ENCODE measurements at places on chromosomes 16 and 17.
A peak's percentile ranks its signal among the peaks of the same experiment; 100 is the strongest.

GRCh38 chr16:27195941-27196595, 7.3 kb upstream of the KDM8 start:
- DNase-seq = no peak

DNA sequence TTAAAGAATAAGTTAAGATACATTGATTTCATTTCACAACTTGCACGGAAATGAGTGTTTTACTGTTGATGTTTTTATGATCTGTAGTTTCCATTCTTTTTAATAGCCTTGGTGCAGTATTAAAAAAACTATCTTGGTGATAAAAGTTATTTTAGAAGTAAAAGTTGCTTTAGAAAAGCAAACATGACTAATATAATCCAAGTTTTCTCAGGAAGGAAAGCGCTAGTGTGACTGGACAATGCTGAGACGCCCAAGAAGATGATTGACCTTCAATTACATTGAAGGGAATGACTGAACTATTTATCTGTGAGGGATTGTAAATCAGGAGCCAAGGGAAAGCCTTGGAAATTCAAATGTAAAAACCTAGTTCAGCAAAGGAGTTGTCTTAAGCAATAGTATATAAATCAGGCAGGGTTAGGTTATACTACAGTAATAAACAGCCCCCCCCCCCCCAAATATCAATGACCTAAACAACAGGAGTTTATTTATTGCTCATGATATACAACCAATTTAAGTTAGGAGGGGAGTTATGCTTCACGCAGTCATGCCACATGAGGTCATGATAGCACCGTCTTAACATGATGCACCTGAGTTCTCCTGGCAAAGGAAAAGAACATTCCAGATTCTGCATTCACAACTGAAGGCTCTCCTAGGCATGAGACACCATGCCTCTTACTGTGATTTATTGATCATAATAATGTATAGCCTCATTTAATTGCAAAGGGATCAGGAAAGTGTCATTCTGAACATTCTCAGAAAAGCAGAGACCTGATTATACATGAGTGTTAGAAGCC, 443.8 kb downstream of the CDH13 start:
- DNase-seq = no peak

DNA sequence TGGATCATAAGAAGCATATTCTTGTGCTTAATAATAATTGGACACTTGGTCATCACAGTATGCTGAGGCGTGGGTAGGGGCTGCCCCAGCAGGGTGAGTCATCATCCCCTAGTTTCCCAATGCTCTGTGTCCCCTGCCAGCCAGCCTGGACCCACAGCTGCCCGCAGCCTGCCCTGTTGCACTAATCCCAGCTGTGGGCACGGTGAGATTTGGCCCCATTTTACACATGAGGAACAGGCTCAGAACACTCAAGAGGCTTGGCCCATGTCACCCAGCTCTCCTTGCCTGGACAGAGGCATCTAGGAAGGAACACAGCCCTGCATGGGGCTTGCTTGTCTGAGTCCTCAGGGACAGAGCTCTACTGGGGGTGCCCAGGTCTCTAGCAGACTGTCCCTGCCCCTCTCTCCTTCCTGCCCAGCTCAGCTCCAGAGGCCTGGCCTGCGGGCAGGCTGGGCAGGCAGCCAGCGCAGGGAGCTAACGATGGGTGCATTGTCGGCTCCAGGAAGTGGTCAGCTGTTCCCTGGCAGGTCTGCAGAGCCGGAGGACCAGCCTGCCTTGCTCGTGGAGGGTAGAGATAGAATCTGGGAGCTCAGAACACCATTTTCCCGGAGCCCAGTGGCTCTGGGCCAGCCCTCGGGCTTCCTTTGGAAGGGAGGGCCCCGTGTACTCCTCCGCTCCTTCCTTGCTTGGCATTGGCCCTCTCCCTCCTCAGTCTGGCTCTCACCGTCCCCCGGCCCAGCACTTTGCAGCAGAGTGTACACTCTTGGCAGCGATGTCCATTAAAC, 189.4 kb downstream of the RAB11FIP4 start:
- DNase-seq = no peak

DNA sequence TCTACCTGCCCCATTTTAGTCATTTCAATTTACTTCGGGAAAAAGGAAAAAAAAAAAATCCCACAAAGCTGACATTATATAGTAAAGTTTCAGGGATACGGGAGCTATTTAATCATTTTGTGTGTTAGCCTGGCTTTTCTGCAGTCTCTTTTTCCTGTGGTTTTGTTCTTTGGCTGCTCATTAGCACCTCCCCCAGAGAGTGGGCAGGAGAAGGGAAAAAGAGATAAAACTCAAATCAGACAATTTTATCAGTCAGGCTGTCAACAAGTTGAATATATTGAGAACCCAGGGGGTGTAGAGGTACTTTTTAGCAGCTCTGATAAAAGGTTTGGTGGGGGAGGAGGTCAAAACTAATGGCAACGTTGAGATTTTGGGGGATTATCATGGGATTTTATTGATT, 559.0 kb upstream of the PSMD7 start:
- DNase-seq = no peak

- DNase-seq = no peak
Observed at GRCh38 chr16:75703306-75703705, 2.0 kb upstream of the DUXB start.

DNA sequence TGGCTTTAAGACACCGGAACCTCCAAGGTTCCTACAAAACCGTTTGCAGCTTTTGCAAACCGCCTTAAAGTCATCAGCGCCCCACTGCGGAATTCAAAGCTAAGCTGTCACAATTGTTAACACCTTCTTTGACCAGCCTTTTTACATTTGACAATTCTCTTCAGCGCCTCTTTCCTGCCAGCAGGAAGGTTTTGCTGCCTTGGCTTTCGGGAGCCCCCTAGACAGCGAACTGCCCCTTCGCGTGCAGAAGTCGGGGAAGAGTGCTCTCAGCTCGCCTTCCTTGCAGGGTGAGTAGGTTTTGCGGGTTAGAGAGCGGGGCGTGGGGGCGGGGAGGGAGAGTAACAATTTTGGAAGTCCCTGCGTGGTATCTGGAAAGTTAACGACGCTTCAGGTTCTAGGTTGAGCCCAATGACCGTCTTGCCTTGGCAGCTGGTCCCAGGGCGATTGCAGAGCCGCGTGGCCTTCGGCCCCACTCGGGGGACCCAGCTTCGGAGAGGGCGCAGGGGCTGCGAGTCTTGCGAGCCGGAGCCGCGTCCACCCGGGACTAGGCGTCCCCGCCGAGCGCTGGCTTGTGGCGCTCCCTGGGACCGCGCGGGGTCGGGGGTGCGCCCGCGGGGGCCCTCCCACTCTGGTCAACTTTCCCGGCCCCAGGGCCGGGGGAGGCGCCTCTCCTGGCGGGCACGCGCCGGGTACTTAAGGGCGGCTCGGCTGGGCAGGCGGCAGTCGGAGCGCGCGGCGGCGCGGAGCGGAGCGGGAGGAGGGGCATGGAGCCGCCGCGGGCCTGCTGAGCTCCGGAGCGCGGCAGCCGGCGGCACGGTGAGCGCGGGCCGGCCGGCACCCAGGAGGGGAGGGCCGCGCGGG, at the start of gene HAS3:
Gene HAS3, plus strand, starts transcription at position 153 of the 861 bp plus-strand sequence. CDS start 3,743 bp downstream, outside the sequence.
- DNase-seq = peak; percentile 70

DNA sequence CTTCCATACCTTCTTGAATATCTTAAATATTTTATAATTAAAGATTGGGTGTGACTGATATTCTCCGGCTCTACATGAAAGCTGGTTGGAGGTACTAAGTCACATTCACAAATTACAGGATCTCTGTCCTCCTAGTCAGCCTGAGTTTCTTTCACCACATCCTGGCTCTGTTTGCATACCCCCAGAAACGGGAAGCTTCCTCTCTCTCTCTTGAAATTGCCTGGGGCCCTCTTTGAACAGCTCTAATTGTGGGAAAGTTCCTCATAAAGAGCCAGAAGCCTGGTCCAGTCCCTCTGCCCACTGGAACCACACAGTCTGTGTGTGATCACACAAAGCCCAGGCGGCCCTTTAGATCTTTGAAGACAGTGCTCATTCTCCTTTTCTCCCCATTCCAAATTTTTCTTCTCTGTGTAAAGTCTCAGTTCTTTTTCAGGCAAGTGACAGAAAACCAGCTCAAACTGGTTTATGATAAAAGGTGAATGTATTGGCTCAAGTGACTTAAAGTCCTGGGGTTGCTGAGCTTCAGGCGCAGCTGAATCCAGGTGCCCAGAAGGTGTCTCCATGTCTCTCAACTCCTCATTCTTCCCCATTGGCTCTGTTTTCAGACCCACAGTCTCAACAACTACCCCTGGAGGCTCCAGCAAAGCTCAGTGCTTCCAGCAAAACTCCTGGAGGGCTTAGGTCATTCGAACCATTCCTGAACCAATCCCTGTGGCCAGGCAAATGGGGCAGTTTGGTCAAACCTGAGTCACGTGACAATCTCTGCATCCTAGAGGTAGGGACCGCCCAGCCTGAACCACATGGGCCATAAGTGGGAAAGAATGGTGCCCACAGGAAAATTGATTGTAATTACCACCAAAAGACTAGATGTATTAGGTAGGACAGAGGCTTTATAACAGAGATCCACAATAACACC, 8.5 kb upstream of the RAI1 start:
- no peak for DNase-seq

DNA sequence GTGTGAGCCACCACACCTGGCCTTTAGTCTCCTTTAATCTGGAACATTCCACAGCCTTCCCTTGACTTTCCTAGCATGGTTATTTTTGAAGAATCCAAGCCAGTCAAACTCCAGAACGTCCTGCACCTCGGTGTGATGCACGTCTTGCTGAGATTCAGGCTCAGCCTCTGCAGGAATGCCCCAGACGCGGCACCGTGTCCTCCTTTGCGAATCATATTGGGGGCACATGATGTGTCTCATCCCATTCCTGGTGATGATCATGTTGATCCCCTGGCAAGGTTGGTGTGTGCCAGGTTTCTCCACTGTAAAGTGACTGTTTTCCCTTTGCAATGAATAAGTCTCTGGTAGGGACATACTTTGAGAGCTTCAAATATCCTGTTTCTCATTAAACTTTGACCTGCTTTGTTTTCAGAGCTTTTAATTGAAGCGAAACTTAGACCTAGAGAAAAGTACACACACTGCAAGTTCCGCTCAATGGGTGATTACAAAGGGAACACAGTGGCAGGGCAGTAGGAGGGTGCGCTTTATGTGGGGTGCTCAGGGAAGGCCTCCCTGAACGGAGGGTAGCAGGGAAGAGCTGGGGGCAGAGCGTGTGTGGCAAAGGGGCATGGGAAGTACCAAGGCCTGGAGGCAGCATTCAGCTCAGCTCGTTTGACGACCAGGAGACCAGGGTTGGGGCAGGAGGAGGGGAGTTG, 9.6 kb upstream of the ATP2C2 start:
- DNase-seq = no peak

DNA sequence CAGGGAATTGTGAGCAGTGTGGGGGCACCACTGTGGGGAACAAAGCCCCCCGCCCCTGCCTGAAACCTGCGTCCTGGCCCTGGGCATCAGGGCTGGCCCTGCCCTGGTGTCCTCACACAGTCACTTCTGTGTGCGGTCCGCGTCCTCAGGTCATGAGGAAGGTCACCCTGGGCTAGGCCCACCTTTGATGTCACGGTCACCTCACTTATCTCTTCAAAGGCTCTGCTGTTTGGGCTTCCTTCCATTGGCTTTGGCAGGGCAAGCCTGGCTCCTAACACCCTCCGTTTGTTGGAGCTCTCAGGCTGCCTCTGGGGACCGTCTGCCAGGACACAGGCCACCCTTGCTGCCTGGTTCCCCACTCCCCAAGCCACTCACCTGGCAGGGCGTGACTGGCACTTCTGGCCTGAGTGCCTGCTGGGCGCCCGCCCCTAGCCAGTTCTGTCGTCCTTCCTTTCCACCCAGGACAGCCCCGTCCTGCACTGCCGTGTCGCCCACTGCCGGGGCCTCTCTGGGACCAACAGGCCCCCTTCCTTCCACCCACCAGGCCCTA, 8.8 kb downstream of the CENPX start:
- no peak for DNase-seq

GRCh38 chr16:14111713-14112538, 40.8 kb downstream of the MRTFB start:
- no peak for DNase-seq

GRCh38 chr16:87145181-87146176, 171.7 kb downstream of the C16orf95 start:
- no peak for DNase-seq

DNA sequence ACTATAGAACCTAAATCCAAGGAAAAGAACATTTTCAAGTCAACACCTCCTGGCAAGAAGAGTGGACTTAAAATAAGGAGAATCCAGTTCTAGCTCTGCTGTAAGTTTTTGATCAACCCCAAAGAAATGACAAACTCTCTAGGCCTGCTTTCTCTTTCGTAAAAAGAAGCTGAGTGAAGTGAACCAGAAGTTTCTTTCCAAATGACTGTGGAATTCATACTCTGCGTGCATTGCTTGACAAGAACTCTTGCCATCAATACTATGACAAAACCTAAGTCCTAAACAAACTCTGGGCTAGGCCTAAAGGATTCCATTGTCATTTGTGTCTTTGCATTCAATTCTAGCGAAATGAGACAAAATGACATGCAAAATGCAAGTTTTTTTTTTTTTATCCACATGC, 187.5 kb upstream of the SOX9 start:
- no peak for DNase-seq

- no peak for DNase-seq
Observed at GRCh38 chr16:81711657-81712319, 67.3 kb upstream of the PLCG2 start.

DNA sequence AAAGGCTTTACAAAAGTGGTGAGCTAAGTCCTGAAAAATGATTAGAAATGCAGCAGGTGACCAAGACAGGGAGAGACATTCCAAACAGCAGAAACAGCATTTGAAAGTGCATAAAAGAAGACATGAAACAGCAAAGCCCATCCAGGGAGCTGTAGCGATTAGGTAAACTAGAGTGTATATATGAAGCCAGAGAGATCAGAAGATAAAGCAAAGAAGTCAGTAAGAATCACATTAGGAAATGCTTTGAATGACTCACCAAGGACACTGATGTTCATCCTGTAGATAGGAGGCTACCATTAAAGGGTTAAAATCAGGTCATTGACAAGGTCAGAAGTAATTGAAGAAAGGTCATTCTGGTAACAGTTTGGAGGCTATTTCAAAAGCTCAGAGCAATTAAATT, 27.6 kb upstream of the VAT1L start:
- no peak for DNase-seq

DNA sequence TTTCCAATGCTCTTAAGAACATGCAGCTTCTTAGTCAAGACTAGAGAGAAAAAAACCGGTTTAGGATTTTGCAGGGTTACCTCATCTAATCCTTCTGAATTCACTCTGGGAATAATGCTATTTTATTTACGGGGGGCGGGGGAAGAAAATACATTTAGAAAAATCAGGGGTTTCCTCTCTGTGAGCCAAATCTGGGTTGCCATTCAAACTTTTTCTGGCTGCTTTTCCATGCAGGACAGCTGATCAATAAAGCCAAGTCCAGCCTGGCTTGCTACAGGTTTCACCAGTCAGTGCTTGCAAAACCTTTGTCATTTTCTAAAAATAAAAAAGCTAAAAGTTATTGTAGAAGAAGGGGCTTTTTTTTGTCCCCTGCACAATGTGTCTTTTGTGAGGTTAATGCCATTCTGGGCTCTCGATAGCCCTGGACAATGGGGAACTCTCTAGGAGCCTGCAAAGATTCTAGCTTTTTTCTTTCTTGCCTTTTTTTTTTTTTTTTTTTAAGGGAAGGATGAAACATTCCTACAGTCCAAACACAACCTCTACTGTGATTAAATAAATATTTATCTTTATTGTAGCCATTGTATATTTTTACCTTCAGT, 13.1 kb upstream of the ZFHX3 start:
- no peak for DNase-seq
